CD4-positive, alpha-beta T cell treated with Interleukin-10 for 1 hour (primary cell): ENCODE measurements at places on chromosomes 1 and 21.
A peak's percentile ranks its signal among the peaks of the same experiment; 100 is the strongest.

DNA sequence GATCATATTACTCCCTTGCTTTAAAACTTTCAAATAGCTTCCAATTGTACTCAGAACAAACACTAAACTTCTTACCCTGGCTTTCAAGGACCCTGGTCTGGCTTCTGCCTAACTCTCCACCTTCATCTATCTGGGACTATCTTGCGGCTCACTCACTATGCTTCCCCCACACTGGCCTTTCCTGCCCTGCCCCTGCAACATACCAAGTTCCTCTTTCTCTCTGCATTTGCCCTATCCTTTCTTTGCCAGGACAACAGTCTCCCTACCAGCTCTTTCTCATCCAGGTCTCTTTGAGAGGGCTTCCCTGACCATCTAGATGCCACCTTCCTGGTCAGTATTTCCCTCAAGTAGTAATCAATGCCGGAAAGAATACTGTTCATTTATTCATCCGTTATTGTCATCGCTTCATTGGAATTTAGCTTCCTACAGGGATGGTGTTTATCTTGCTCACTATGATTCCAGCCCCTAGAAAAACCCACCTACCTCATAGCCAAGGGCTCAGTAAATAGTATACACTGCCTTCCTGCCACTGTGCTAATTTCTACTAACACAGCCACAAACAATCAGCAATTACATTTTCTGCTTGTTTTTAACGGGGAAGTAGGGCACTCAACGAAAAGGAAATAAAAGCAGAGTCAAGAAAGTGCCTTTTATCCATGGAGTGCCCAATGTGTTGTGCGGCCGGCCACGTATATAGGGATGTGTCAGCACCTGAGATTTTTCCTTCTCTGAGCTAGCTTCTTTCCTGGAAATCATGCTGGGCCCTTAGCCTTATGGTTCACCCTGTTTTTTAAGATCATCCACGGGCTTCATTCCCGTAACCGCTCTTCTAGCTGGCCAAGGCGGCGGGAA lies 521 bp upstream of the CDC7 start:
- no peak for DNase-seq

- no peak for DNase-seq
These were observed 4.9 kb upstream of the OMA1 start for GRCh38 chr1:58551186-58552140.

GRCh38 chr1:213274140-213274539 lies 223.1 kb downstream of the RPS6KC1 start:
- DNase-seq = no peak

DNA sequence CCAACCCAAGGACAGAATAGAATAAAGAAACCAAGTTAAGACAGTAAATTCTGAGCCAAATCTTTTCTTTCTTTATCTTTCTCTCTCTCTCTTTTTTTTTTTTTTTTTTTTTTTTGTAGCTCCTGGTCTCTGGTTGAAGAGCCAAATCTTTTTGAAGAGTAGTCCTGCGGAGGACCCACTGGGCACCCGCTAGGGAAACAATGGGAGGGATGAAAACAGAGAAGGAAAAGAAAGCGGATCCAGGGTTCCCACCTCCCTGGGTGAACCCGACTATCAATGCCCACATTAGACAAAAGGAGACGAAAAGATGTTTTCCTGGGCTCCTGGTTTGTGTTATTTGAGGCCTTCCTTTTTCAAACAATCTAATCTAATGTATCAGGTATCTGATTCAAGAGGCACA lies 49.8 kb upstream of the FBXO28 start:
- no peak for DNase-seq

- DNase-seq = no peak
These were observed 168.6 kb downstream of the KAZN start for GRCh38 chr1:14767075-14767474.

DNA sequence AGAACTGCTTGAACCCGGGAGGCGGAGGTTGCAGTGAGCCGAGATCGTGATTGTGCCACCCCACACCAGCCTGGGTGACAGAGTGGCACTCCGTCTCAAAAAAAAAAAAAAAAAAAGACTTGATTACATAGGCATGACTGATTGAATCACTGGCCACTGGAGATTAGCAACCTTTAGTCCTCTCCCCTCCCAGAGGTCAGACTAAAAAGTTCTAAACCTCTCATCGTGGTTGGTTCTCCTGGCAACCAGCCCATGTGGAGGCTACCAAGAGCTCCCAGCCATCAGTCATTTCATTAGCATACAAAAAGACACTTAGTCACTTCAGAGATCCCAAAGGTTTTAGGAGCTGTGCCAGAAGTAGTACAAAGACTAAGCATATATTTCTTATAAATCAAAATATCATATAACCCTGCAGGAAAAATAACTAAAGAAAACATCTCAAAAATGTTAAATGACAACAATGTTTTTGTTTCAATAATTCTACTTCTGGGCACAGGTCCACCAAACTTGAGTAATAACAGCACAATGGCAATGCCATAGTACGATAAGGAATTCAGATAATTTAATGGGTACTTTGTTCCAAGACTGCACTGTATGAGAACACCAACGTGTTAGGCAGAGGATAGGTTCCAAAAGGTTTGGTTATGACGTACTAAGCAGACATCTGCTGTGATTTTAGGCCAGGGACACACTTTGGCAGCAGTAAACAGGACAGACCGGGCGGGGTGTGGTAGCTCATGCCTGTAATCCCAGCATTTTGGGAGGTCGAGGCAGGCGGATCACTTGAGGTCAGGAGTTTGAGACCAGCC lies 18.1 kb downstream of the USP48 start:
- DNase-seq = no peak

- DNase-seq = no peak
These were observed 16.3 kb downstream of the LRRC71 start for GRCh38 chr1:156936721-156937220.

DNA sequence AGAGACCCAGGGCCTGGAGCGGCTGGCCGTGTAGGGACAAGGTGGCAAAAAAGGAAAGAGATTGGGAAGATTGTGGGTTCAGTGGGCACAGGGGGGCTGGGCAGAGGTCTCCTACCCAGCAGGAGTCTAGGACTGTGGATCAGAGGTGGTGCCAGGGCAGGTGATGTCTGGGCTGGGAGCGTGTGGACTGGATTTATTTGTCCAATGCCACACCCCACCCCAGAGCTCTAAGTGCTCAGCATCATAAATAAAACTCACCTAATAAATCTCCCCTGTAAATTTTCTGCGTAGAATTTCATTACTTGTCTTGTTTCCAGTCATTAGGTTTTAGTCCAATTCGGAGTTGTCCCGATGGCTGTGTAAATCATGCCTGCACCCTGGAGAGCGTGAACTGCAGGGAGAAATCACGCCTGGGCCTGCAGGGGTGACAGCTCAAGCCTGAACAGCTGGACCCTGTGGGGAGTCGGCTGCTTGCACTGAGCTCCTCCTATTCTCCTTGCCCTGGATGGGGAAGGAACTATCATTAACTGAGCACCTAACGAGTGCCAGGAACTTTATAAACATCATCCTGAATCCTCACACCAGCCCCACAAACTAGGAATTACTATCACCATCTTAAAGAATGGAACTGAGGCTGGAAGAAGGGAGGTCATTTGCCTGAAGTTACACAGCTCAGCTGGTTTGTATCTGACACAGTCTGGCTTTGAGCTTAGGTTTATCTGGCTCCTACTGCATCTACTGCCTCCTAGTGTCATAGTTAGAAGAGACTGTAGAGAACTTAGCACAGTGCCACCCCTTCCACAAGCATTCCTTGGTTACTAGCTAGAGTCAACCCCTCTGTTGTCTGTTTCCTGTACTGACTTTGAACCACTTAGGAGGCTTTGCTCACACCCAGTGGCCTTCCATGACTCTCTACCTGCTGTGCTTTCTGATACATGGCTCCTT lies 25.0 kb upstream of the POU3F1 start:
- peak; percentile 10 for DNase-seq
